Breast epithelium (tissue), 4 donors: ENCODE measurements at places on chromosomes 4 and X.

DNA sequence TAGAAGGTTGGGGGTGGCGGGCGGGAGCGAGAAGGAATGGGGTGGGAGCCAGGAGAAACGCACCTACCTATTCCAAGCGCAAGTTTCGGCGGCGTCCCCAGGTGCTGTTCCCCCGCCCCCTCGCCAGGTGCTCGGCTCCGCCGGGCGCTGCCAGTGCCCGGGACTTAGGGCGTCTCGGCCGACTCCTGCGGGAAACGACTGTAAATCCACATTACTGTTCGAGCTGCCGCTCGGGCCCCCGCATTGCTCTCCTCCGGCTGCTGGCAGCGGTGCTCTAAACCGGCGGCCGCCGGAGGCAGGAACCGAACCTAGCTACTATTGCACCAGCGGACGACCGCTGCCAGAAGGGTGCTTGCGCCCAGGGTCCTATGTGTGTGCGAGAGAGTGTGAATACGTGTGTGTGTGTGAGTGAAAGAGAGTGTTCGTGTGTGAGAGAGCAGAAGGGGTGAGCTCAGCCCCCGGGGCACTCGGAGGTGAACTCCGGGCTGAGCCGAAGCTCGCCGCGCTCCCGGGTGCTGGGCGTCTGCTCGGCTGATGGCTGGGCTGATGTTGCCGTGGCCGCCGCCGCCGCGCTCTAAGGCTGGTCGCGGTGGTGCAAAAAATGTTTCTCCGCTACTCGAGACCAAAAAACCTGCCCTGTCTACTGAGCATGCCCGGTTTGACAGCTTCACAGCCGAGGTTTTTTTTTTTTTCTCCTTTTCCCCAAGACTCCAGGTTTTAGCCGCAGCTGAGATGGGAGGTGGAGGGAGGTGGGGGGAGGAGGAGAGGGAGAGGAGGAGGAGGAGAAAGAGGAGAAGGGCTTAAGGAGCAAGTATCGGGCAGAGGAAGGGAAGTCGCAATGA lies 115.7 kb upstream of the TEX13C start:
- no peak for DNase-seq

- DNase-seq, result no peak
Measured at GRCh38 chrX:49250578-49250977, 13.9 kb downstream of the FOXP3 start.

GRCh38 chrX:103585411-103586313 lies at the start of gene TCEAL4:
TSS of gene TCEAL4 (plus strand) at chrX:103585515. CDS start at chrX:103586676, 1,161 bp downstream.
- peak; percentile 66 for DNase-seq

DNA sequence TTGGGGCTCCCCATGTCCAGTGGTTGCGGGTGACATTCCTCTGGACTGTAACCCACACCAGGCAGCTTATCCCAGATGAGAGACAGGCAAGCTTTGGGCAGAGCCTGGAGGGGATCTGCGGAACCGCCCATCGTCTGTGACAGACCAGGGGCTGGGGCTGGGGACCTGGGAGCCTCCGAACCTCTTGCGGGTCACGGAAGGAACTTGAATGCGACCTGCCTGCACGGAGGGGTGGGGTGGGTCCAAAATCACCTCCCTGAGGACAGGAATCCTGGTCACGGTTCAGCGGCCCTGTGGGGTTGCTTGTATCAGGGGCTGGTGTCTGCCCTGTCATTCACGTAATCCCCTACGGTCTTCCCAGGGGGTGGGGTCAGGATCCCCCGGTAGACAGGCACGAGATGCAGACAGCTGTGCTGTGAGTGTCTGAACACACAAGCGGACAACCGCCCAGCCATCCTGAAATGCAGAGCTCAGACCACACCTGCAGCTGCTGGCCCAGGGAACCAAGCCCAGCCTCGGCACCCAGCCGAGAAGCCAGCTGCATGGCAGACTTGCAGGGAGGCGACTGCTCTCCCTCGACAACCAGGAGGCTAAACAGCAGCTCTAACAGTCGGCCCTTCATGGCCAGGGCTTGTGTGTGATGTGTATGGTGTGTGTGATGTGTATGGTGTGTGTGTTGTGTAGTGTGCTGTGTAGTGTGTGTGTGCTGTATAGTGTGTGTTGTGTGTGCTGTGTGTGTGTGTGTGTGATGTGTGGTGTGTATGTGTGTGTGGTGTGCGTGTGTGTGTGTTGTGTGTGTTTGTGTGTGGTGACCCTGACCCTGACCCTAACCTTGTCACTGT lies 105.9 kb upstream of the ADRA2C start:
- no peak for DNase-seq

DNA sequence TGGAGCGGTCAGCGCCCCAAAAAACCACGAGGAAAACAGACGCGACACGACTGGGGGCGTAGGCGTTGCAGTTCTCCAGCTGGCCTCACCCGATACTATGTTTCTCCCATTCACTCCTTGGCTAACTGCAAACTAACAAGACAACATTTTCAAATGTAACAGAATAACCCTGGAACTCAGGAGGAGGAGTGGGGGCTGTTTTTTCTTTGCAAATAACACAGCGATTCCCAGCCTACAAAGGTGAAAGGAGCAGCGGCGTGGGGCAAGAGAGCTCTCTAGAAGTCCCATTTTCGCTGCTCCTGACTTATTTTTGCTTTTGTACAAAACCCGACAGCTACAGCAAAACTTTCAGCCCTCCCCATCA lies 1.6 kb downstream of the SOX3 start:
- DNase-seq, result no peak

GRCh38 chrX:8663325-8663724 lies 68.6 kb downstream of the ANOS1 start:
- DNase-seq, result no peak

DNA sequence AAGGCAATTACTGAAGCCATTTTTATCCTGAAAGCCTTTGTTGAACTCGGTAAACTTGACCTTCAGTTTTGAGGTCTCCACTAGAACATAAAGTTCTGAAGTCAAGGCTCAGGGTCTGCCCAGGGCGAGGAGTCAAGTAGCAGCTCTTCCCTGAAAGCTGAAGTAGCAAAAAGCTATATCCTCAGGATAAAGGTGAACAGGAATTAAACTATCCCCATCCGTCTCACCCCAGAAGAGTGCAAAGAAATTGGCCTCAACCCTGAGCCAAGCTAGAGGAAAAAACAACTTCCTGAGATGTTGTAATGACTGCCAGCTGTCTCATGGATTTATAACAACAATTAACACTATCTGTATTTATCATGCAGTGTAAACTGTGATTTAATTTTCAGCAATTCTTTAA lies 590.8 kb downstream of the SPRY1 start:
- no peak for DNase-seq

DNA sequence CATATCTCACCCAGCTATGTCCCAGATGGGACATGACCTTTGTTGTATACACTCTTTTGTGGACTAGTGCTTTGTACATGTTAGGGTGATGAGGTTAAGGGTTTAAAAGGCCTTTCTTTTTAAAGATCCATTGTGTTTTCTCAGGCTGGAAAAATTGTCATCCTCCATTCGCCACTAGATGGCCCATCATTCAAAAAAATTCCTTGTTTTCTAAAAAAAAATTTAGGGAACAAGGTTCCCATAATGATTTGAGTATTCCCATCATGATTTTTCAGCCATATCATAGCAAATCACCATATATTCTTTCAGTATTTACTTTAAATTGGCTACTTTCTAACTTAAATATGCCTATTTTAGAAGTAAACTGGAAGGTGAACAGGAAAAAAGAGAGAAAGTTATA lies 91.9 kb upstream of the TMEM164 start:
- no peak for DNase-seq

DNA sequence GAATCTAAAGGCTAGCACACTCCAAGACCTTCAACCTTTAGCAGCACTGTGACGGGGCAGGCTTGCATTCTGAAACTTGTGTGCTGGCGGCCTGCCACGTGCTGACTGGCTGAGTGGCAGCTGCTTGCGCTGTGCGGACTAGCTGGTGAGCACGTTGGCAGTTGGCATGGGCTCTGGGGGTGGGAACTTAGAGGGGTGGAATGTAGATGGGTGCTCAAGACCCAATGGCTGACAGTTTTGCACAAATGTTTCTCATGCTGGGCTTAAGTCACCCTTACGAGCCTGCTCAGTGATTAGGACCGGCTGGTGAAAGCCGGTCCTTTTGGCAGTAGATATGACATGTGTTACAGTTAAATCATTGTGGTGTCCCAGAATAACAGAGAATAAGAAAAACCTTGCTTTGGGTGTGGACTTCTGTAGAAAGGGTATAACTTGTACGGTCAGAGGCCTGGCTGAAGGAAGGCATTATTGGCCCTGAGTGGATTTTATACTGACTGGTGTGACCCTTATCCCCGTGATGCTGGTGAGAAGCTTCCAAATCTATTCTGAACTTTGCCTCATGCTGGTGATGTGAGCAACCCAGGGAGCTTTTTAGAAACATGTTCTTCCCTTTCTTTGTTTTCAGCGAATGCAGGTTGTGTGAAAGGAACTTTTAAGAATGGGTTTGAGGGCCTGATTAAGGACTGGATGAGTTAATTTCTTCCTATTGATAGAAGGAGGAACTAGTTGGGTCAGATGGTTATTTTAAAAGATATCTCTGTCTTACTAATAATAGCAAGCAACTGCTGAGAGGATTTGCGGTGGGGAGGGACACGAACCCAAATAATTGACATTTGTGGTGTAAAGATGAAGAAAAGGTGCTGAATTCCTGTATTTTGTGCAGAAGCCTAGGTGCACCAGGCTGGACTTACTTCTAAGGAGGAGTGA lies 107.4 kb upstream of the SLC4A4 start:
- DNase-seq, result no peak

- DNase-seq, result no peak
Measured at GRCh38 chrX:10579112-10580011, 41.0 kb downstream of the MID1 start.

- no peak for DNase-seq
Measured at GRCh38 chr4:156662921-156663320, 308.7 kb downstream of the PDGFC start.

DNA sequence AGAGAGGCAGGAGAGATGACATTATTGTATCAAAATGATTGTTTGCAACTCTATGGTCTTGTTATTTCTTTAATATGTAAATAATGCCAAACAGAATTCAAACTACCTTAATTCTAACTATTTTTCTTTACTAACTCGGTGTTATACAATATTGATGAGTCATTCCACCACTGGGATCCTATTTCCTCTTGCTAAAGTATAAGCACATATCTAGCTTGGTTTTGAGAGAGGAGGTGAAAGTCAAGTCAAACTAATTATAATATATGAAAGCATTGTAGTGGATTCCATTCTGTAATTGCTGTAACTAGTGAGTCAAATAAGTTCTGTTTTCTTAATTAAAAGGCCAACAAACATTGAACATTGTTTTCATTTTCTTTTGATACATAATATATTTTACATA lies 837.6 kb downstream of the PDHA2 start:
- no peak for DNase-seq

GRCh38 chr4:15557786-15558550 lies 88.3 kb downstream of the CC2D2A start:
- no peak for DNase-seq

GRCh38 chrX:44343412-44344141 lies at the start of gene EFHC2:
TSS of gene EFHC2 (minus strand) at chrX:44343672. CDS start at chrX:44343588, 84 bp downstream.
- peak; percentile 50 for DNase-seq

GRCh38 chr4:48986654-48987164 lies 634 bp downstream of the CWH43 start:
- DNase-seq, result no peak

DNA sequence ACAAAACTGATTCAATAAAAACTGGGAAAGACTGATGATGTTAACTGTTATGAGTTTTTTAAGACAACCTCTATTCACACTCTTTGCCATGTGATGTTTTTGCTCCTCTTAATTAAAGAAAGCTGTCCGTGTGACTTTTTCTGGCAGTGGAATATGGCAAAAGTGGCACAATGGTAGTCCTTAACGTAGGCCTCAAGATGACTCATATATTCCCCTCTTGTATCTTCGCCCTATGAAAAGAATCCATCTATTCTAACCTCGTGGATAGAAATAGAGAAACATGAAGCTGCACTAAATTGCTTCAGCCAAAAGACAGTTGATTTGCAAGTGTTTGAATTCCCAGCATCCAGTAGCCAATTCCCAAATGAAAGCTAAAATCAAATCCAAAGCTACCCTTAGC lies 603.8 kb upstream of the PCDH7 start:
- DNase-seq, result no peak

DNA sequence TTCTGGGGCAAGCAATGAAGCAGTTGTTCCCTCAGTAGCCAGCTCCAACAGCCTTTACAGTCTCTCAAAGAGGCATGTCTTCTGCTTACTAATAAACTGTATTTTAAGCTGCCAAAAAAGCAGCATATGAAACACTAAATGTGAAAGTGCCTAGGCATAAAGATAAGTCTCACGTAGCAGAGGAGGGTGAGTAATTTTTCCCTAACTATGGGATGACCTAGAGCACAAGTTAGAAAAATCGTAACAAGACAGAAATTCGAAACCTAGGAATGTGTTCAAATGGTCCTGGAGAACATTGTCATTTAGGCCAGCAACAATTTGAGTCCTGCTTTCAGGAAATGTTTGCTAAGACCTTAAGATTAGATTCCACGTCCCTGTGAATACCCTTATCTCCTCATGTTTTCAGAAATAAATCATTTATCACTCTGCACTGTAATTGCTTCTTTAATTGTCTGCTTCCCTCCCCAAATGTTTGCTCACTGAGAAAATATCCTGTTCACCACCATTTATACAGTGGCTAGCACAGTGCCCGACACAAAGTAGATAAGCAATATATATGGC lies 222.2 kb downstream of the KCNIP4 start:
- no peak for DNase-seq

DNA sequence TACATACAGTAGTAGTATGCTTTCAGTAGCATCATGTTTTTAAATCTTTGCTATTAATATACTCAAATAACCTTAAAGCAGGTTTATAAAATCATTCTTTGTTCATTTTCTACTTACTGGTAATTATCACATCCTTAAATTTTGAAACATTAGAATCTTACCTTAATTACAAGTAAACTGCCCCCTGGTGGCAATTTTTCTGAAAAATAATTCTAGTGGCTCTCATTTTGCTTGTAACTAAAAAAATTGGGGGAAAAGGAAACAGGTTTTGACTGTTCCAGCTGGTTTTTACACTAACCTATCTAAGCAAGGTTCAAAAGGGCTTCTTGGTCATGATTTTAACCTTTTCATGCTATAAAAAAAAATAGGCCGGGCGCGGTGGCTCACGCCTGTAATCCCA lies 18.5 kb upstream of the DCAF4L1 start:
- DNase-seq, result no peak

- no peak for DNase-seq
Measured at GRCh38 chrX:15014281-15014680, 141.1 kb downstream of the MOSPD2 start.

DNA sequence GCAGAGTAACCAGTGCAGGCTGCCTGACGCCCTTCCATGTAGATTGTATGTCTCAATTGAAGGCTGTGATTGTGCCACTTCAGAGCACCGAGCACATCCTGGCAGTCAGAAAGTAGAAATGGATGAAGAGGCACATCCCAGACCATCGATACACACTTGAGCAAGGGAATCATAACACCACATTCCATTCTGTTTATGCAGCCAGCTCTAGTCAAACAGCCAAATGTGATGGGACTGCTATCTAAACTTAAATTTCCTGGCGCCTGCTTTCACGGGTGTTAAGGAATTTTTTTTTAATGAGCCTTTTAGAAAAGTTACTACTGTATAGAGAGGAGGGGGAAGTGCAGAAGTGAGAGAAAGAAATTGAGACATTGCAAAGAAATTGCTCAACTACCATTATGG lies 84.4 kb downstream of the PPARGC1A start:
- no peak for DNase-seq

- DNase-seq, result peak; percentile 48
Measured at GRCh38 chrX:54042609-54043021, 1.7 kb downstream of the PHF8 start.

GRCh38 chr4:113411496-113411938 lies 350.0 kb downstream of the CAMK2D start:
- no peak for DNase-seq
